ENCODE measurements at places on chromosomes 13 and 19. TPM values are rescaled to one million over a fixed set of nuclear protein-coding genes. Genes with fewer than 3 reads are reported as not detected.

CALR3 gene
- not detected for total RNA-seq

TPRX1 gene
- total RNA-seq: not detected

ADGRE2 gene
- total RNA-seq: 0.45 TPM

CGB3 gene
- not detected for total RNA-seq

SLC25A42 gene
- 6.7 TPM for total RNA-seq

C3 gene
- 0.81 TPM for total RNA-seq

ZNF534 gene
- total RNA-seq: not detected

CYP4F2 gene
- 0.24 TPM for total RNA-seq

GEMIN7 gene
- total RNA-seq: 14.7 TPM

ZNF790 gene
- total RNA-seq: 5.2 TPM

PRKCG gene
- total RNA-seq: not detected

DPF1 gene
- 0.77 TPM for total RNA-seq

KCNN1 gene
- 0.21 TPM for total RNA-seq

TYROBP gene
- not detected for total RNA-seq

SIGLECL1 gene
- total RNA-seq: not detected

ZNF560 gene
- not detected for total RNA-seq

HIPK4 gene
- not detected for total RNA-seq

ZNF497 gene
- 0.40 TPM for total RNA-seq

KLK6 gene
- not detected for total RNA-seq

BST2 gene
- total RNA-seq: 121 TPM

DNAJC3 gene
- 13.8 TPM for total RNA-seq

WDR88 gene
- not detected for total RNA-seq

ZNF284 gene
- 0.76 TPM for total RNA-seq

SPIB gene
- total RNA-seq: 0.36 TPM

N4BP2L2 gene
- 82.3 TPM for total RNA-seq

All from activated naive CD4-positive, alpha-beta T cell treated with anti-CD3 and anti-CD28 coated beads for 36 hours (primary cell).